ENCODE measurements at places on chromosomes 12 and 14.

DNA sequence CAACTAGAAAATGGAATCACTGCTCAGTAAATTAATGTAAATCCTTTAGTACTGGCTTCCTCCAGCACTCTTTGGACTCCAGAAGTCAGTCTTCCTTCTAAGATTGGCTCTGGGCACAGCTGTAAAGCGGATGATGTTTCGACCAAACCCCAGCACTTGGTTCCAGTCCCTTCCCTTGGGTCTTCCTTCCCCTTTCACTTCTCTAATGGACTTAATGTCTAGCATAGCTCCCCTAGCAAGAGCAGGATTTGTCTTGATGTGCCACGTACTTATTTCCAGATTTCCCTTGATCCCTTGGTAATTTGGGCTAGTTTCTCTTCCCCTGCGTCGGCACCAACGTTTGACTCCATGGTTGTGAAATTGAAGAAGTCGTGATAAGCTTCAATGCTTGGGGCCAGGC lies 28.3 kb downstream of the C12orf75 start:
- ATAC-seq = peak; percentile 89

- ATAC-seq = no peak
Observed at GRCh38 chr12:69401940-69402339, 42.4 kb downstream of the YEATS4 start.

- ATAC-seq = peak; percentile 64
Observed at GRCh38 chr12:89470741-89471509, 53.7 kb downstream of the GALNT4 start.

- ATAC-seq = no peak
Observed at GRCh38 chr12:51884676-51885229, 3.1 kb upstream of the ANKRD33 start.

DNA sequence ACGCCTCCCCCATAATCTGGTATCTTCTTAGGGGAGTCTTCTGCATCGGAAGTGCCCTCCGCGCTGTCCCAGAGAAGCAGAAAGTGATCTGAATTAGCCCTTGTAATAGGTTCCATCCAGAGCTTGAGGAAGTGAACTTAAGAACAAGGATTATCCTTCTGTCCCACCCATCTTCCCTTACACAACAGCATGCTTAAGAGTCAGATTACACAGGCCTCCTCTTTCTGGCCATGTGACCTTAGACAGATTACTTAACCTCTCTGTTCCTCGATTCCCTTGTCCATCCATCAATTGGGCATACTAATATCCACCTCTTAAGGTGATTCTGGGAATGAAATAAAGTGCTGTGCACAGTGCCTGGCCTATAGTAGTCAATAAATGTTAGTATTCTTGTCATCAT lies 11.4 kb downstream of the CABP1 start:
- ATAC-seq = no peak

- no peak for ATAC-seq
Observed at GRCh38 chr12:23472329-23472971, 477.0 kb downstream of the SOX5 start.

- ATAC-seq = no peak
Observed at GRCh38 chr12:120474616-120474960, 5.0 kb upstream of the SRSF9 start.

GRCh38 chr14:61333087-61333486 lies 11.7 kb downstream of the PRKCH start:
- ATAC-seq = no peak

GRCh38 chr12:16939871-16940306 lies 333.9 kb upstream of the LMO3 start:
- ATAC-seq = peak; percentile 24

DNA sequence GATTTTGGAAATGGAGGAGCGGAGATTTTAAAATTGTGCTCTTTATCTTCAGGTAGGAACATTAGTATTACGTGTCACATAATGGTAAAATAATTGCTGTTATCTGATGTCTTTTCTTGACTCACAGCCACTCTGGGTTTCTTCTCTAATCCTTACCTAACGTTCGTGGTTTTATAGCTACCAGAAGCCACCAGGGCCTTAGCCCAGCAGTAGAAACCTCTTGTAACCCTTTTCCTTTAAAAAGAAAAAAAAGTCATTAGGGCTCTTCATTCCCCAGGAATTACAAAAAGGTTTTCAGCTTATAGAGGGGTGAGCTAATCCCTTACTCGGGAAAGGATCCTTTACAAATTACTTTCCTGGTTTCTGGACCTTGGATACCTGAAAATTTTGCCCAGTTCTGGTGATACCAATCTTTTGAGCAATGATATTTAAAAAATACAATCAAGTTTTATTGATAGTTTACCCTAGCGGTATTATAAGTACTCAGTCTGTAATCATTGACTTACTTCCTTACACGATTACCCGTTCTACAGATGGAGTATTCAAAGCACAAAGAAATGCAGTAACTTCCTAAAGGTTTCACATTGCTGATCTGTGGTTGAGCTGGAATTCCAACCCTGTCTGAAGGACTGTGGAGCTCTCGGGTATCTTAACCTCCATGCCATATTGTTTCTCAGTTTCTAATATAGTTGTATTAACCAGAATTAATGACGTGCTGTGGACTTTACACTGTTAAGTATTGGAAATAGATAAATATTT lies 1.6 kb downstream of the GABARAPL1 start:
- no peak for ATAC-seq

- peak; percentile 57 for ATAC-seq
Observed at GRCh38 chr14:61342486-61342885, 21.1 kb downstream of the PRKCH start.

- no peak for ATAC-seq
Observed at GRCh38 chr14:59482541-59483331, 1.5 kb downstream of the L3HYPDH start.

GRCh38 chr12:125189015-125189414 lies 123.8 kb downstream of the AACS start:
- ATAC-seq = no peak

DNA sequence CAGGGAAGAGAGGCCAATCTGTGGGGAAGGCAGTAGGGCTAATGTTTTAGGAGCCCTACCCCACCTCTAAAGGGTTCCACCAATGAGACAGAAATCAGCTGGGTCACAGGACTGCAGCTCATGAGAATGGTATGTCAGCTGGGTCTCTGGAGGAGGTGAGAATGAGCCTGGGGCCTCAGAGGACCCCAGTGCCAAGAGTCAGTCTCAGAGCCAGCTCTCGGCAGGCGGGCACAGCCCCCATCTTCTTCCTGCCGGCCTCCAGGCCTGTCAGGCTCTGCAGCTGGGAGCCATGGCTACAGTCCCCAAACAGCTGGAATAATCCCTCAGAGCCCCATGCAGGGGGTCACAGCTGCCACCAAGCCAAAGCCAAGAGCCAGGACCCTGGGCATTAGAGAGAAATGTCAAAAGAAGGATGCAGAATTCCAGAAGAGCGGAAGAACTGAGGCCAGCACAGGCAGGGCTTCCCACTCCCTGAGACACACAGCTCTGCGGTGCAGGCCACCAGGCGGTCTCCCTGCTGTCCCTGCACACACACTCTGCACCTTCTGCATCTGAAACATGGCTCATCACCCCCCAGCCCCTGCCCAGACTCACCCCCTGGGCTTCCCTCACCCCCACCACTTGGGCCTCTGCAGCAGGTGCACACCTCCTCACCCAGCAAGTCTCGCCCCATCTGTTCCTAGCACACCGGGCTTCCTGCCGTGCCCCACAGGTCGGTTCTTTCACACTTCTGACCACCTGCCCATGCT lies 26.0 kb downstream of the ITPK1 start:
- no peak for ATAC-seq

DNA sequence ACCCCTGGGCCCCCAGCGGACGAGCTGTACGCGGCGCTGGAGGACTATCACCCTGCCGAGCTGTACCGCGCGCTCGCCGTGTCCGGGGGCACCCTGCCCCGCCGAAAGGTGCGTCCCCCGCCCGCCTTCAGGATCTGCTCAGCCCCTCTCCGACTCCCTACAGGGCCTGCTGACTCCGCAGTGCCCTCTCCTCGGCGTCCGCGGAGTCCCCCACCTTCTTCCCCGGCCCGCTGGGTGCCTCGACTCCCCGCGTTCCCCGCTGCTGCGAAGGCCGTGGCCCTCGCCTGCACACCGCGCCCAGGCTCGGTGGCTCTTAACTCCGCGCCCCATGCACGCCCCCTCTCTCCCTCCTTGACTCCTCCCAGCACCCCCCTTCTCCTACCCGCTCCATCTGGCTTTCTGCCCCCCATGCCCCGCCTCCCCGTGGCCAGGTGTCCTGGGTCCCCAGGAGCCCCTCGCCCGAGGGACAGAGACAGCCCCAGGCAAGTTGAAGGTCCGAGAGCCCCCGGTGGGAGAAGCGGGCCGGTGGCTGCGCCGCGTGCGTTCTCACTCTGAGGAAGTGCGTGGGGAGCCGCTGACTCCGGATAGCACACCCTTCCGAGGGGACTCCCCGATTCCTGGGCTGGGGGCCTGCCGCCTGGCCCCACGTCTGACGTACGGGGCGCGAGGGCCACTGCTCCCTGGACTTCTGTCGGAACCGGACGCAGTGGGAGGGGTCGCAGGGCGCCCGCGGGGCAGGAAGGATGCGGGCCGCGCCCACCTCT lies 594 bp downstream of the TAMALIN start:
- ATAC-seq = peak; percentile 60

- no peak for ATAC-seq
Observed at GRCh38 chr12:32149489-32149888, 42.8 kb downstream of the BICD1 start.

GRCh38 chr12:99910342-99910741 lies 74.4 kb downstream of the ANKS1B start:
- ATAC-seq = no peak

GRCh38 chr12:20272801-20273200 lies 95.5 kb upstream of the PDE3A start:
- ATAC-seq = no peak

DNA sequence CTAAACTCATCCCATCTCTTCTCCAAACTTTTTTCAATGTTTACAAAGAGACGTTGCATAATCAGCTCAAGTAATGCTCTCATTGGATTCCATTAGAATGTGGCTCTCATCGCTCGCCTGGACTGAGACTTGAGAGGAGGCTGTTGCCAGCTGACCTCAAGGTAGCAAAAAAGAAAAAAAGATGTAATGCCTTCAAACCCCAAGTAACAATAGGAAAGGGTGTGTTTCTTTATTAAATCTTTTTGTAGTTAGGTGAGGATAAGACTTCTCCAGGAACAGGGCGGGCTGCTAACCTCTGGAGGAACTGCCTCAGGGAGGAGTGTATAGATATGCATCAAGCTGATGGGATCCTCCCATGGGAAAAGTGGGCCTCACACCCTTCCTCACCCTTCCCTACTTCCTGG lies 956 bp upstream of the PTHLH start:
- no peak for ATAC-seq

GRCh38 chr14:101639241-101639833 lies 78.0 kb downstream of the DIO3 start:
- no peak for ATAC-seq
